ENCODE measurements at places on chromosomes 7 and 10.

DNA sequence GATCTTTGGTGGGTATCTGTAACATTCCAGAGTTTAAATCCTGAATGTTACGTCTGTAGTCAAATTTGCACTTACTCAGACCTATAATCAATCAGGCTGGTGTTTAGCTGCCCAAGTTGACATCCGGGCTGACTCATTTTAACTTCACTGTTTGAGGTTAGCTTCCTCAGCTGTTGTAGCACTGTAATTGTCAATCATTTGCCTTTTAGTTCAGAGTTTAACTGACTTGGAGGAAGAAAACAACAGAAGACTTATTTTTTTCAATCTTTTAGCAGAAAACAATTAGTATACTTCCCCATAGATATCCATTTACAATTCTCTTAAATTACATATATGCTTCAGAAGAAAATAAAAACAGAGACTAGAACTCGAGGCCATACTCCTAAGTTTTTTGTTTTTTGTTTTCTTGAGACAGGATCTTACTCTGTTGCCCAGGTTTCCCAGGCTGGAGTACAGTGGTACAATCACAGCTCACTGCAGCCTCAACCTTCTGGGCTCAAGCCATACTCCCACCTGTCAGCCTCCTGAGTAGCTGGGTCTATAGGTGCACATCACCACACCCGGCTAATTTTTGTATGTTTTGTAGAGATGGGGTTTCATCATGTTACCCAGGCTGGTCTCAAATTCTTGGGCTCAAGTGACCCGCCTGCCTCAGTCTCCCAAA, 38.5 kb upstream of the LRRC17 start:
- no peak for DNase-seq

DNA sequence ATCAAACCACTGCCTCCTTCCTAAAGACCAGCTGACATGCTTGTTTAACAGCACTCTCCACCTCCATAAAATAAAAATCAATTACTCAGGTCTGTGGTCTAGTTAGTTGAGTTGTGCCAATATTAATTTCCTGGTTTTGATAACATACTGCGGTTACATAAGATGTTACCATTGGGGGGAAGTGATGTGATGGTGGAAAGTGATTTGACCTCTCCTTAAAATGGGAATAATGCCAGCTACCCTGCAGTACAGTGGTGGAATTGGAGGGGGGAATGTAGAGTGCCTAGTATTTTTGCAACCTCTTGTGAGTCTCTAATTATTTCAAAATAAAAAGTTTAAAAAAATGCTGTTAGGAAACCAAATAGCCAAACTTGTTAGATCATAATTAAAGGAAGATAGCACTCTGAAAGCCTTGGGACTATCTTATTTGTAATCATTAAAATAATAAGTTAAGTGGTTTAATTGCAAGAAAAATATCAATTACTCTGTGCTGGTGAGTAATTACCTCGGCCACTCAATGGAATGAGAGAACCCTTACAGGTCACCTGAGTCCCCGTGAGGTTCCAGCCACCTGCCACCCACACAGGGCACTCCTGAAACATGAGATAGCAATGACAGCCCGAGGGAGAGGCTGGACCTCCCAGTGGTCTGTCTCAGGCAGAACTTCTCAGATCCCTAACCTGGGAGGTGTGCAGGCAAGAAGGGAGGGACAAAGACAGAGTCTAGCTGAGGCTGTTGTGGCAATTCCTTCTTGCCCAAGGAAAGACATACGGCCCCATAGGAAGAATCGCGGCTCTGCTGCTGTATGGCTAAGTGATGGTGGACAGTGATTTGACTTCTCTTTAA, 94.1 kb downstream of the SH3PXD2A start:
- no peak for DNase-seq

DNA sequence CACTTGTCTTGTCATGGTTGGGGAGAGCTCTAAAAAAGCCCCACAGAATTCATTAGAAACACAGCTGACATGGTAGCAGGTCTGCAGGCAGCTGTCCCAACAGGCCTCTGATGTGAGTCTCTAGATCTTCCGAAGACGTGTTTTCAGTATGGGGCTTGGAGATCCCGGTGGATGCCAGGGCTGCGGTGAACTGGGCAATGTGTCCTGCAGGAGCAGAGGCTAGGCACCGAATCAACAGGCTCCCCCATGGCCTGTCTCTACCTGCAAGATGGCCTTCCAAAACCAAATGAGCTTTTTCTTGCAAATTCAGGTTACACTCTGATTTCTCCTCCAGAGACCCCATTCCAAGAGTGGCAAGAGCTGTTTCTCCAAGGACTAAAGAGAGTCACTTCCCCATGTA, 2.9 kb downstream of the CPXM2 start:
- no peak for DNase-seq

GRCh38 chr7:81990395-81990794, 220.5 kb upstream of the HGF start:
- DNase-seq: no peak

- DNase-seq: no peak
Observed at GRCh38 chr7:46291601-46292150, 370.6 kb upstream of the IGFBP3 start.

DNA sequence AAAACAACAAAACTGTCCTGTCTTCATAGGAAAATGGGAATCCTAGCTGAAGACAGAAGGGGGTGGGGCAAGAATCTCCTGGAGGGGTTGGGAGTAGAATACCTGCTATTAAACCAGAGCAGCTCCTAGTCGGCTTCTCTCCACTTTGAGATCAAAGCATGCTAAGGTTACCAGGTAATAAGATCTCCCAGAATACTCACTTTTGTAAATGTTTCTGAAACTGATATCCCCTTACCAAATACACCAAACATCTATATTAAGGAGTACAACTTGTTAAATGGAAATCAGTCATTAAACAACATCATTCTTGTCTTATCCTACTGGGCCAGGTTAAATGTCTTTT, 29.5 kb upstream of the DAGLB start:
- DNase-seq: no peak

- DNase-seq: no peak
Observed at GRCh38 chr10:68284062-68285001, 47.5 kb upstream of the HNRNPH3 start.

DNA sequence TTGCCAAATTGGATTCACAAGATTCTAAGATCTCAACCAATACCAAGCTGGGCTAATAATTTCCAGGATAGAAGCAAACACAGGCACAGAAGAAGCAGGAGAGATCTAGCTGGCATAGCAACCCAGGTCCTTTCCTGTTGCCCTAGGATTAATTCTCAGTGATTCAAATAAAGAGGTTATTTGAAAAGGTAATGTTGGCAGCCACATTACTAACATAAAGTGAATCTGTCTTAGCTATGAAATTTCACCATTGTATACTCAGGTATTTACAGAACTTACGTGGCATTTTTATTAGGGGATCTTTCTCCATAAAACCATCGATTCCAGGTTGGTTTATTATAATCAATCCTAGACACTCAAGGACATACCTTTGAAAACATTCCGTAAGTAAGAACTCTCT, 379.3 kb upstream of the POM121L12 start:
- no peak for DNase-seq

- no peak for DNase-seq
Observed at GRCh38 chr10:131832056-131832685, 68.6 kb upstream of the PPP2R2D start.

DNA sequence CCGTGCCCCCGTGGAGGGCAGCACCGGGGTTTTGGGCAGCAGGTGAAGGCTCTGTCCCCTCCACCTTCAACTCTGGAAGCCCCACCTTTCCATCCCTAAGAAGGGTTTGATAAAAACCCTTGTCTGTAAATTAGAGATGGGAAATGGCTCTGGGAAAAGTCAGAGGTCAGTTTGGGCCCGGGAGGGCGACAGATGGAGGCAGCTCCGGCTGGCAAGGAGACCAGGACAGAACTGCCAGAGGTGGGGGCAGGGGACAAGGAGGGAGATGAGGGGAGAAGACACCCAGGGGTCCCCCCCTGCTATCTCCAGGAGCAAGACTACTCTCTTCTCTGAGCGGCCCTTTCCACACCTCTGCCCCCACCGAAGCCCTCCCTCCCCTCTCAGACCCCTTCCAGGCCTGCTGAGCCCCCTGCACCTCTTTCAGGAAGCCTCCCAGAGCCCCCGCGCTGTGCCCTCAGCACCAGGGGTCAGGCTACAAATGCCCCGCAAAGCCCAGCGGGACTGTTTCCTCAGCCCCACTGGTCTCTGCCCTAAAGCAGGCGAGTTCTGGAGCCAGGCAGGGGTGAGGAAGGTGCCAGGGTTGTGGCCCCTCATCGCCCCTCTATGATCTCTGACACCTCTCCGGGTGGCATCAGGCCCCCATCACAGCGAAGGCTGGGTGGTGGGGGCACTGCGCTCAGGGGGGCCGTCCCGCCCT, 980 bp upstream of the SH2B2 start:
- no peak for DNase-seq

DNA sequence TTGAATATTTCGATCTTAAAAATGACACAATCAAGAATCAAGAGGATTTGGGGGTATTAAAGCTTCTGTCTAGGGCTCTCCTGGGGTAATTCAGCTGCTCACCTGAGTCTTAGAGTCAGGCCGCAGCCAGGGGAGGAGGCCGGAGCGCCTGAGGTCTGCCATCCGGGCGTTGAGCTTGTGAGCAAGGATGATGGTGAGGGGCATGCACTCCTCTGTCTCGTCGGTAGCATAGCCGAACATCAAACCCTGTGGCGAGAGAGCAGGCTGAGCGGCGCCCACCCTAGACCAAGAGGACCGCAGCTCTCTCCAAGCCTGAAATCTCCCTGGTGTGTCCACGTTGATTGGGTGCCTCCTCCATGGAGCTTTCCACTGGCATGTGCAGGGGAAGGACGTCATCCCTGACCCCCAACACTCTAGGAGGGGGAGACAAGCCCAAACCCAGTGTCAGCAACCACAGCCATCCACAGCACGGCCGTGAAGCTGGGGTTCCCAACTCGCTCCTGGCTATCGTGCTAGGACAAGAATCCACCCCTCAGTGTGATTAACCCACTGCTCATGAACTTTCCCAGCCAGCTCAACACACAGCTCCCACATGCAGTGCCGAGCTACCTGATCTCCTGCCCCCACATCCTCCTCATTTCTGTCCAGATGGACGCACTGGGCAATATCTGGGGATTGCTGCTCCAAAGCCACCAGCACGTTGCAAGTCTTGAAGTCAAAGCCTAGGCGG, 9.2 kb downstream of the MAT1A start:
- no peak for DNase-seq

GRCh38 chr7:130137207-130137606, 66.9 kb downstream of the KLHDC10 start:
- no peak for DNase-seq

GRCh38 chr7:150962553-150963399, 15.3 kb downstream of the KCNH2 start:
- peak; percentile 74 for DNase-seq

- DNase-seq: no peak
Observed at GRCh38 chr10:80468002-80468401, 13.9 kb downstream of the TSPAN14 start.

- no peak for DNase-seq
Observed at GRCh38 chr10:125149680-125150047, 10.7 kb downstream of the CTBP2 start.

DNA sequence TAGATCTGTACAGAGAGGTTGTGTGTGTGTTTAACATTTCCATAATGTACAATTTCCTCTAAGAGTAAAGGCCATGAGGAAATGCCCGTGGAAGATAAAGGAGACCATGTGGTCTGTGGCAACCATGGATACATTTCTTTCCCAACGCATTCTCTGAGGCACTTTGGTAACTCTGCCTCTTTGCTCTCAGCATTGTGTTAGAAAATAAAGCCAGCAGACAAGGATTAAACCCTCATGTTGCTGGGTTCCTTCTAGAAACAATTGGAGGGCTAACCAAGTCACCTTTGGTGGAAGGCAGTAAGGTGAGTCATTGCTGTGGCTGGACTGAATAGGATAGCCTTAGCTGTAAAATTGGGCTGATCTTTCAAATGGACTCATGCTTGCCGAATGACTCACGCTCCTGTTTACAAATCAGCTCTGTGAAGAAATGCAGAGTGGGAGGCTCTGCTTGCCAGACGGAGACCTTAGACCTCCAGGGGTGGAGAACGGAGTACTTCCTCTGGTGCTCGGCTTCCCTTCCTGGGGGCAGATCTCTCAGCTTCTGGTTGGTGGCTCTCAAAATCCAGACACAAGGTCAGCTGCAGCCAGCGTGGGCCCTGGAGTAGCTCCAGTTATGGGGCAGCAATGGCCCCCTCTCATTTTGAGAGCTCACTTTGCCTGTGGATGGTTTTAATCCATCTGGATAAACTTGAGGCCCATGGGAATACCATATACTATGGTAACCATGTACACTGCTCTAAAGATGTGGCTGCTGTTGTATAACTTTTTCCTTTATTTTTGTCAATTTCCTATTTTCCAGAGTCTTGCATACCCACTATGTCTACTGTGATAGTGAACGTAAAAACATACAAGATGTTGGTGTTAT, 137.3 kb downstream of the TCF7L2 start:
- no peak for DNase-seq

DNA sequence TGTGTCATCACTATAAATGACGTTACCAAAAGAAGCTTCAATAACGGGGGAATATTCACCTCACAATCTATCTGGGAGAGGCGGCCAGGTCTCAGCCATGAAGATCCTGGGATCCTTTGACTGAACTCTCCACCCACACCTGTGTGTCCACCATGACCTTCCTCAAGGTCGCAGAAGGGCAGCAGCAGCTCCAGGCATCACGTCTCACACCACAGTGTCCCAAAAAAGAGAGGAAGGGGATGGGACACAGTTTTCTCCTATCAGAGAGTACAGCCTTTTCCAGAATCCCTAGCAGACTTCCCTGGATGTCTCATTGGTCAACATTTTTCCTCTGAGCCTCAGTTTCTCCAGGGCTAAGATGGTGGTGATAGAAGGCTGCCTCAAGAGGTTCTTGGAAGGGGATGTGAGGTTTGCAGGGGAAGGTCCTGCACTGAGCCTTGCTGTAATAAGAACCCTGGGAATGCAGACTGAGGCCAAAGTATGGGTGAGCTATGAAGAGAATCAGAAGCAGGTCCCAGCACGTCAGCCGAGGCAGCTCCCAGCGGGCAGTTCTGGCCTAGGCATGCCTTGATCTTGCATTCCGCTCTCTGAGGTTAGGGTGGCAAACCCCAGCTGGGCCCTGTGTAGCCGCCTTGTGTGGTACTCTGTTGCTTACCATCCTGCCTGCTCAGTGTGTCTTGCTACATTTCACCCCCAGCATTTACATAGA, 63.8 kb downstream of the COL26A1 start:
- DNase-seq: no peak

GRCh38 chr10:107898392-107898791, 733.9 kb upstream of the SORCS1 start:
- no peak for DNase-seq

GRCh38 chr10:7343040-7343439, 67.8 kb downstream of the SFMBT2 start:
- no peak for DNase-seq

GRCh38 chr7:49483142-49483541, 290.3 kb upstream of the VWC2 start:
- DNase-seq: no peak

GRCh38 chr10:128865436-128866195, 601.4 kb upstream of the MGMT start:
- DNase-seq: no peak

Measured in hematopoietic multipotent progenitor cell treated with erythropoietin and hydrocortisone succinate and interleukin-3 and kit ligand, for 15 days (in vitro differentiated cells).